ENCODE measurements at places on chromosomes 7 and 10.
A peak's percentile ranks its signal among the peaks of the same experiment; 100 is the strongest.

DNA sequence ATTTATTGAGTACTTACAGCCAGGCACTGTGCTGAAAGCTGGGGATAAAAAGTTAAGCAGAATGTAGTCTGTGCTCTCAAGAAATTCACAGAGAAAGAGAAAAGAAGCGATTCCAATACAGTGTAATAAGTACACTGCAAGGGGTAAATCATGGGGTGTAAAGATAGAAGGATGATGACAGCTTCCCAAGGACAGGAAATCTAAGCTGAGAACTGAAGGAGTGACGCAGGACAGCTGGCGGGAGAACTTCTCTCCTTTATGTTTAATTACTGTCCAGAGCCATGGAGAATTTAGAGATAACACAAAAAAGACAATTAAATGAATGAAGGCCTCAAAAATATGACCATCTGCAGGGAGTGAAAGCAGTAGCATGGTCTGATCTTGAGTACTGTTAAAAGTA is 34.8 kb downstream of the C7orf33 start:
- no peak for DNase-seq

- no peak for DNase-seq
These were observed 38.9 kb upstream of the CPN1 start for GRCh38 chr10:100120550-100120949.

GRCh38 chr7:49812534-49812933 is 39.1 kb downstream of the VWC2 start:
- DNase-seq: no peak

- no peak for DNase-seq
These were observed 1.2 kb downstream of the EN2 start for GRCh38 chr7:155458878-155459699.

GRCh38 chr7:106795084-106795876 is 69.8 kb upstream of the PIK3CG start:
- no peak for DNase-seq

DNA sequence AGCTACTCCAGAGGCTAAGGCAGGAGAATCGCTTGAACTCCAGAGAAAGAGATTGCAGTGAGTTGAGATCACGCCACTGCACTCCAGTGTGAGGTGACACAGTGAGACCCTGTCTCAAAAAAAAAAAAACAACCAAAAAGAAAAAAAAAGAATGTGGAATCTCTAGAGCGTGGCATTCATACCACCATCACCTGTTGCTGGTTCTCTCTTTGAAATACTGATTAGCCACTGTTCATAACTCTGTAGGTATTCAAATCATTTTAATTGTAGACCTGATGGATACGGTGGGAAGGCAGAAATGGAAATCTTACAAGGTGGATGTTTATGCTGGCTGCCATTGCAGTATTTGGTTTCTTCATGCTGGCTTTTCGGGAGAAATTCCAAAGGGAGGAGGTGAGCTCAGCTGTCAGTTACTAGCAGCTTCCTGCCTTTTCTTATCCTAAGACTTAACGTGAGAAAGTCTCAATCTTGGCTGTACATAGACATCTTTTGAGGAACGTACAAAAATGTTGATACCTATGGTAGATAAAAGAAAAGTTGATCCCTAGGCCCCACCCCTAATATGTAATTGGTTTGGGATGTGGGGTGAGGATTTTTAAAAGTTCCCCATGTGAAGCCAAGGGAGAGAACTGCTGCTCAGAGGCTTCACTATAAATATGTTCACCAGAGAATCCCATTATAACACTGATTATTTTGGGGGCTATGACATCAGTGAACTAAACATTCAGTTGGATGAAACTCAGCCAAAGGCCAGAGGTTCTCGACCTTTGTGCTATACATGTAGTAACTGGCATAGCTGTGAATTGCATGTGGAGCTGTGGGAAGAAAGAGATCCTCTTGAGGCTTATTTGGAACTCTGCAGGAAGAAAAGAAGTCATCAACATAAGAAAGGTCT is 26.9 kb upstream of the MKLN1 start:
- no peak for DNase-seq

- DNase-seq: peak; percentile 67
These were observed 7.2 kb downstream of the RBM20 start for GRCh38 chr10:110651044-110651958.

DNA sequence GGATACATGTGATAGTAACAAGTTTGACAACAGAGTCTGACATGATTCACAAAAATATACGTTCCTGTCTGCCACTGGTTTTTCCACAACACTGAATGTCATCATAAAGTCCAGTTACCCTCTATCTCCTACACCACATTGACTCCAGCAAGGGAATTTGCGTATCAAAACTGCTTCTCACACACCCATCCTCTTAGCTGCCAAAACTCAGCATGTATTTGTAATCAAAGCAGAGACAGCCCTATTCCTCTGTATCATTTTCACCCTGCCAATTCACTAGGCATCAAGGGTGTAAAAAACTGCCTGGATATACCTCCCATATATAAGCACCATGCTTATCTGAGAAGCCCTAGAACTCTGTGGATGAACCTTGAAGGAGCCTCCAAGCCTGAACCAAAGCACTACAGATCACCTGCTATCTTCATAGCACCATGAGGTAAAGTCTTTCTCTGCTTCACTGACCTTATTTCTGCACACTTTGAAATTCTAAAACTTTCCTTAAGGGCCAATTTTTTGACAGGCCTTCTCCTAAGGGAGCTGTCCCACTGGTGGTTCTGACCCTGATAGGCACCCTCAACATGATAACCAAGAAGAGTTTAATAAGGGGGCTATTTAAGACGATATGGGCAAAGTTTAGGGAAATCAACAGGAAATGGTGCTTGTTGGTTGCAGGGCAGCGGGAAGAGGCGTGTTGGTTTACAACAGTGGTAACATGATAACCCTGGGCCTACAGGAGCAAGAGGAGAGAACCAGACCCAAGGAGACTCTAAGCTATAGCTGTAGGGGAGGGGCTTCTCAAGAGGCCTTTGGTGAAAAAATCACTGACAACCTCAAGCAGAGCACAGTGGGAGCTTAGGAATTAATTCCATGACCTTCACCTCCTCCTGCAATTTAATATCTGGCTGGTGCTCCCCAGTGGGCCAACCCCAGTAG is at the start of gene IFIT1B:
IFIT1B (plus strand) TSS at position 352 of the 933 bp plus-strand sequence; CDS start at position 432, 80 bp downstream.
- no peak for DNase-seq

DNA sequence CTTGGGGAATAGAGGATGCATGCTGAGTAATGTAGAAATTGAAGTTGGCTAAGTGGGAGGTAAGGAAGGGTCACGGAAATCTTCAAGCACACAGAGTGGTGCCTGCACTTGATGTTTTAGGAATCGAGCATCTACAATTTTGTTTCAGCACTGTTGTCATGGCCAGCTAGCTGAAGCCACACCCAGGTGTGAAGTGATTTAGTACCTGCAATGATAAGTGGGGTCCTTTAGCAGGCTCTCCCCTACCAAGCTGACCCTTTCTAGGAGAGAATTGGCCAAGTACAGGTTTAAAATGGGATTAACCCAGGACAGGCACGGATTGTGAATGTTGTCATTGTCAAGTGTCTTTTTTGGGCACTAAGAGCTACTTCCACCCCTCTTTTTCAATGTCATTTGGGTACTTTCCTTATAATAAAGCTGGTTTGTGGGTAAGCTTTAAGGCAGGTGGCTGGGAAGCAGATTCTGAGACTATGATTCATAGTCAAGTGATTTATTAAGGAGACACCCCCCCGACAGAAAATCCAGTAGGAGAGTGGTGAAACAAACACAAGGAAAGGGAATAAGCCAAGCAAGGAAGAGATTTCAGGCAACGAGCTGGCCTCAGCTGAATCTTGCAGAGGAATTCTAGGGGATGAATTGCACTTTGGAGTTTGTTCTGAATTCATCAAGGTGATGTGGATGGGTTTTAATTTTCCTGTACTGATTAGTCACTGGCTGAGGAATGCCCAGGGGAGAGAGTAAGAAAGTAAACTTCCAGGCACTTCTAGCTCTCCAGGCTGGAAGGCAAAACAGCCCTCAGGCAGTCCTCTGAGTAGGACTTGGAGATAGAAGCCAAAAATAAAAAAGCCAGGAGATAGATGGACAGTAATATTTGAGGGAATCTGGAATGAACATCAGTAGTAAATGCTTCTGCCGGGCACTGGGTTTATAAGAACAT is 1128.4 kb downstream of the SORCS3 start:
- no peak for DNase-seq

GRCh38 chr10:43202657-43203447 is 64.0 kb downstream of the RASGEF1A start:
- DNase-seq: no peak

DNA sequence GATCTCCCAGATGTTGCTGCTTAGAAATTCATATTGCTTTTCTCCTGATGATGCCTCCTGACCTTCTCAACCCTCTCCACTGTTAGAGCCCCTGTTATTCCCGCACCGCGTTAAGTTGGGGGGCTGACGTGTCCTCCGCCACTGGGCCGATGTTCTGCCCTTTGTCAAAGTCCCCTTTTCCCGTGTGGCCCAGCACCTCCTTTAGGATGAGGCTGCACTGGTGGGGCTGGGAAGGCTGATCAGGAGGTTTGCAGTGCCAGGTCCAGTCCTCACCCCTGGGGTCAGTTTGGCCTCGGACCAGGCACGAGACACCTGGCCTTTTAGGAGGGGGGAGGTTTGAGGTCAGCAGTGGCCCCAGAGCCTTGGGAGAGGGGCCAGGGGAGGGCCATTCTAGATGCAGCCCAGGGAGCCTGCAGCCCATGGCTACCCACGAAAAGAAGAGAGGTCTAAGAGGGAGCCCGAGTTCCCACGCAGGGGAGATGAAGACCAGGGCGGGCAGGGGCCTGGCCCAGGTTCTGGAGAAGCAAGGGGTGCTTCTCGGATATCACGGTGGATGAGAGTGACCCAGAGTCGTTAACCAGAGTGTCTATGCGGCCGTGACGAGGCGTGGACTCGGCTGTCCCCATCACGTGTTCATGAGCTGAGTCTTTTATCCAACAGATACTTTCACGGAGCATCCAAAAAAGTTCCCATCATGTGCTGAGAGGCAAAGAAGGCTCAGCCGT is 150.4 kb downstream of the DNAJB6 start:
- DNase-seq: no peak

DNA sequence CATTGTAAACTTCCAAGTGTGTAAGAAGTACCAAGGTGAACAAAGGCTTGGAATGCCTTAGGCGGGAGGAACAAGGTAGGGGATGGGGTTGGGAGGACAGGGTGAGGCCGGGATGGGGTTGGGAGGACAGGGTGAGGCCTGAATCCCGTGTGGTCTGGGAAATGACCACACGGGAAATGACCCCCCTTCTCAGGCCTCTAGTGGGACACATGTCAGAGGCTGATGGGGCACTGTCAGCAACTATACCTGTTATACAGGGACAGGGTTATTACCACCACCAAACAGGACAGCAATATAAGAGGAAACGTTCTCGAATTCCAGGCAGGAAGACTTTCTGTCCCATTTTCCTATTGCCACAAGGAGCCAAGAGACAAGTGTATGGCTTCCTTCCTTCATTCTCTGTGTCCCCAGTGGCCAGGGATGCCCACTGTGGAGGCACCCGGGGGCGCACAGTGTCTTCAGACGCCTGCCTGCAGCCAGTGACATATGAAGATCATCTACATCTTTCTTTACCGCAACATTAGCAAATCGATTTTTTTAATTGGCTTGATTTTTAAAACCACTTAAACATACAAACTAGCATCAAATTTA is 1.3 kb downstream of the MKI67 start:
- no peak for DNase-seq

GRCh38 chr10:49518982-49519578 is 19.8 kb downstream of the ERCC6 start:
- DNase-seq: no peak

- no peak for DNase-seq
These were observed 14.1 kb downstream of the TMEM72 start for GRCh38 chr10:44925224-44925623.

DNA sequence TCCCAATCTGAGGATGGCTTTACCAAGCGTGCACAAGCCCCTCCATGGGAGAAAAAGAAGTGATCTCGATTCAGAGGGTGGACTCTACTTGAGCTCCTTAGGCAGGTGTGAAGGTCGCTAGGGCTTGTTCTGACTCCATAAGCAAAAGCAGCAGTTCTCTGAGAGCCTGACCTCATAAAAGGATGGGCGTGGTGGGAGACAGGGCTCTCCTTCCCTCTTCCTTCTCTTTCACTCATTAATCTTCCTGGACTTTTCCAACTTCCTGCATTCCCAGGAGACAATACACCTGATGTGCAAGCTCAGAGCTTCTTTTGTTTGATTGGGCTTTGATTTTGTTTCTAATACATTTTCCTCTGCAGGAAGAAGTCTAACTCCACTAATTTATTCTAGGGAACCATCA is 22.3 kb upstream of the TMEM72 start:
- no peak for DNase-seq

DNA sequence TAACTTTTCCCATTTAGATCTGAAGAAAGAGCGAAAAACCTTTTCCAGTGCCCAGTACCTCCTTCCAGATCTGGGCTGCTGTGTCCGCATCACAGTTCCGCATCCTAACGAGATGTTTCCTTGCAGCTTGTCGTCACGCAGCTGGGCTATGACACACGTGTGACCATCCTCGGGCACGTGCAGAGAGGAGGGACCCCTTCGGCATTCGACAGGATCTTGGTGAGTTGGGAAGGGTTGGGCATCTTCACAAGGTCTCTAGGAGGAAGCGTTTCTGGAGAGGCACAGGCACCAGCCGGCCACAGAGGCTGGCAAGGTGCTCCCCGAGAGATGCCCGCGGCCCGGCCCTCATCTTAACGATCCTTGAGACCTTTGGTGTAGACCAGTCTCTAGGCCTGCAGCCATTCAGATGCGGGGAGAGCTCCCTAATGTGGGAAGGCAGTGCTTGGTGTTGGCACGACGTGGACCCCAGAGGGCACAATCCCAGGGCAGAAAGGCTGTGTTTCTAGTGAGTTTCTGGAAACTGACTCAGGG is 41.3 kb downstream of the PFKP start:
- no peak for DNase-seq

- no peak for DNase-seq
These were observed 455.6 kb upstream of the ANKRD30A start for GRCh38 chr10:36669615-36670352.

GRCh38 chr10:74039561-74040145 is 41.7 kb downstream of the VCL start:
- DNase-seq: no peak

DNA sequence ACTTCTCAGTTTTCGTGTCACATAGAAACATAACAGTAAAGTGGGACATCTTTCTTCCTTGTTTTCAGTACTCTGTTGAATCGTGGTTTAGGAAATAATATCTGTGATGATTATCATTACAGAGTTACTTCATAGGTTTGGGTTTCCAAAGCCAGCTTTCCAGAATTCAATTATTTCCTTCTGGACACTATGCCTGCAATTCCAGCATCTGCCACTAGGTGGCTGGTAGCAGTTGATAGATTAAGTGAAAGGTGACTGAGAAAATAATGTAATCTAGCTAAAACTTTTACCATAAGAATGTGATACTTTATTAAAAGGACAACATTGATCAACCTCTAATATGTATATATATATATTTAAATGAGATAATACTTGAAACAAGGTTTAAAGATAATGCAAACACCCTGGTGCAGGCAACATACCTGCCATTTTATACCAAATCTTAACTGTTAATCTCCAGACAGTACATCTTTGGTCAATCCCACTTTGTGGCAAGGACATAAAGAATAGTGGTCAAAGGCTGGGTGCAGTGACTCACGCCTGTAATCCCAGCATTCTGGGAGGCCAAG is 102.6 kb downstream of the SH3PXD2A start:
- DNase-seq: no peak

GRCh38 chr7:127933146-127933545 is 98.1 kb downstream of the LRRC4 start:
- DNase-seq: no peak

GRCh38 chr10:74542077-74542476 is 284.3 kb upstream of the KAT6B start:
- DNase-seq: peak; percentile 57

GRCh38 chr7:38909870-38910269 is 879 bp upstream of the VPS41 start:
- DNase-seq: no peak

GRCh38 chr10:58971796-58972491 is 204.5 kb upstream of the PHYHIPL start:
- DNase-seq: no peak

- DNase-seq: no peak
These were observed 17.1 kb downstream of the GRID1 start for GRCh38 chr10:86349474-86349873.

Data from AG04450 (cell line).